ENCODE measurements at places on chromosomes 7 and 10.
A peak's percentile ranks its signal among the peaks of the same experiment; 100 is the strongest.

DNA sequence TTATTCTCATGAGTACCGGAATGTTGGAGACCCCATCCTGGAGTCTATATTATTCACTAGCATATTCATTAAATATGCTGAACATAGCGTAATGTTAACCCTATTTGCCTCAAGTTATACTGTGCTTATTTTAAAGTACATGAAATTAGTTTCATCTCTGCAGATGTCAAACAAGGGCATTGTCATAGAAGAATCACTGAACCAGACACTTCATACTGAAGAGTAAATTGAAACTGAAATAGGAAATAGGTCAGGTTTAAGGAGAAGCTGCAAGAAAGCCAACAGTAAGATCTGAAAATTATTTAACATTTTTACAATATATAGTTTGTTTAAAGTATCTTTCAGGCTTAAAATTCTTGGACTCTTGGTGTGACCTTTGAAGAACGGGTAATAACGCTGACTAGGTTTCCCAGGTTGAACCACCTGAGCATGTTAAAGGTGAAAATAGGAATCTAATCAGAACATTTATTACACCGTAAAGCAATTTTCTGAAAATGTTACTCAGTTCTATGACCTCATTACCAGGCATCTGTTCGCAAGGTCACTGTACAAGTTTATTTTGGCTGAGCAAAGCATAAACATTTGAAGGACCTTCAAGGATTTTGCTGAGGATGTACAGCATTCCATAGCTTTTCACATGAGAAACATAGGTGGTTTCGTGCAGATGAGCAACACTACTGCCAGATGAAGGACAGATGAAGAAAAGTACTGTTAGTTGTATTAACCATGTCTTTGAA lies 82.7 kb downstream of the REEP3 start:
- H3K36me3 ChIP-seq, result peaks cover 9% of the 10 kb centered on the region
- H3K4me1 ChIP-seq, result peaks cover 3% of the 10 kb centered on the region
- no peak overlapping the region for H3K4me3 ChIP-seq
- H3K27ac ChIP-seq, result no peak overlapping the region
- no peaks in the 10 kb centered on the region for H3K27me3 ChIP-seq

DNA sequence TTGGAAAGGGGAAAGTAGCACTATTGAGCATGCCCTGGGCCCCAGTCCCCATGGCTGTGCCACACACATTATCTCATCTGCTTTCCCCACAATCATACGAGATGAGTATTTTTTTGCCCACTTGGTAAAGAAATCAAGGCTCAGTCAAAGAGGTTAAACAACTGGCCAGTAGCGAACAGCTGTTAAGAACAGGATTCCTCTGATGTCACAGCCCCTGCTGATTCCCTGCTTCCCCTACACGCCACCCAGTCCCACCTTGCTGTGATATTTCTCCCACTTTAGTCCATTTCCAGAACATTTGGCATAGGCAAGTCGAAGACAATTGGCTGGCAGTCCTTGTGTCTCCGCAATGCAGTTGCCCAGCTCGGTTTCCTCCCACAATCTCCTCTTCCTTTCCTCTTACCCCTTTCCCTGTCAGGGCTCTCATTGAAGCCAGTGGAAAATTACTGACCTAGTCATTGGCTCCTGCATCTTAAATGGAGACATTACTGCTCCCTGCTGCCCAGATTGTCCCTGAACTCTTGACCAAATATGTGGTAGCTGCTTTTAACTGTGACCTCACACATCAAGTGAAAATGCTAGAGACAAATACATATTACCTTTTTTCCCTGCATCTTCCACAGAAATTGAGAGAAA lies 56.5 kb upstream of the EEPD1 start:
- no peaks in the 10 kb centered on the region for H3K4me1 ChIP-seq
- DNase-seq, result no peak
- no peak overlapping the region for H3K4me3 ChIP-seq
- H3K27me3 ChIP-seq, result no peaks in the 10 kb centered on the region
- no peak overlapping the region for H3K27ac ChIP-seq
- no peaks in the 10 kb centered on the region for H3K36me3 ChIP-seq

DNA sequence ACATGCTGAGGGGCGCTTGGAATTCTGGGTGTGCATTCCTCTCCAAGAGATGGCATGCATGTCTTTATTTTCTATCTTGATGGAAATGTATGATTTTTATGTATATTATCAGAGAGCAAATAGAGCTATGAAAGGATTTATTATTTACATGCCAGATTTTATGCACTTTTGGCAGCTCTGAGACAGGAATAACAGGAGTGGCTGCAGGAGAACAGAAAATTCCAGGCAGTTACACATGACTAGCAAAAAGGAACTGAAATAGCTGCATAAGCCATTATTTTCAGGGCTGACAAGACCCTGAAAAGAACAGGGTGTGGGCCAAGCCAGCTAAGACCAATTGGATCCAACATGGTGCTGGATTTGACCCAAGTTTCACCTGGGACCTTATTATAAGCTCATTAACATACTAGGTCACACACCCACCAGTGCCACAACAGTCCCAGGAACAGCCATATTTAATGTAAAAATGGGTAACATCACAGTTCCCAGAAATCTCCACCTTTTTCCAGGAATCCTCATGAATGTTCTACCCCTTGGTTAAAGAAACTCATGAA lies 43.2 kb upstream of the ACSL5 start:
- peaks cover 5% of the 10 kb centered on the region for H3K27me3 ChIP-seq
- H3K36me3 ChIP-seq, result no peaks in the 10 kb centered on the region
- no peak for DNase-seq
- peaks cover 9% of the 10 kb centered on the region for H3K4me1 ChIP-seq
- no peak overlapping the region for H3K4me3 ChIP-seq

DNA sequence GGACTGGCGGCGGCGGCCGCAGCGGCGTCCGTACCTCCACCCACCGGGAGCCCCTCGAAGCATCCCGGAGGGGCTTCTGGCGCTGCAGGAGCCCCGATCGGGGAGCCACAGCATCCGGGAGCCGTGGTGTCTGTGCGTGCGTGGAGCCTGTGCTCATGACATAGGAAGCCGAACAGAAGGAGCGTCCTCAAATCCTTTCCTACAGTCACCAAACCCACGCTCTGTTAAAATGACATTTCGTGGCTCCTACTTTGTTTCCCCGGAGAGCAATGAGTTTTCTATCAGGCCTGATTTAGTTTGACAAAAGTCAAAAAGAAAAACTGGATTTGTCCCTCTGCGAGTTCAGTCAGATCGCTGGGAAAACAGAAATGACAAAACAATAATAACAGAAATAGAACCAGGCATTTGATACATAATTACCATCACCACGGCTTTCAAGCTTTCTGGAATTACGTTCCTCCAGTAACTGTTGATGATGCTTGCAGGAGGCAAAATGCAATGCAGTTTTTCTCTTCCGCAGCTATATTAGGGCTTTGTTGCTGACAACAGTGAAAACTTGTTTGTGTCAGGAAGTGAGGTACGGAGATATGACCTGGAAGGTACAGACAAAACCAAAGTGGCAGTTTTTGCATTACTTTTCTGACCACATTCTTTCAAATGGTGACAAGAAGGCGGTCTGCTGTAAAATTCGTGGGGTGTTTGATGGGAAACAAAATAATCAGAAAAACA lies 219.3 kb upstream of the MKLN1 start:
- peak overlapping the region; percentile 95 for H3K4me3 ChIP-seq
- H3K27ac ChIP-seq, result peak overlapping the region; percentile 97
- H3K4me1 ChIP-seq, result peaks cover 59% of the 10 kb centered on the region
- peaks cover 15% of the 10 kb centered on the region for H3K36me3 ChIP-seq
